ENCODE measurements at places on chromosomes 1 and 21. TPM values are rescaled to one million over a fixed set of nuclear protein-coding genes. Genes with fewer than 3 reads are reported as not detected.

The SPRR3 gene
- polyA plus RNA-seq: not detected

The SPRR4 gene
- not detected for polyA plus RNA-seq

The SFPQ gene
- polyA plus RNA-seq: 192 TPM

The WNT4 gene
- polyA plus RNA-seq: not detected

The SFT2D2 gene
- 20.3 TPM for polyA plus RNA-seq

The MMEL1 gene
- polyA plus RNA-seq: not detected

The KRTAP11-1 gene
- not detected for polyA plus RNA-seq

The HAO2 gene
- not detected for polyA plus RNA-seq

The DIO1 gene
- not detected for polyA plus RNA-seq

The MYBPHL gene
- not detected for polyA plus RNA-seq

The BLACAT1 gene
- not detected for polyA plus RNA-seq

GRCh38 chr1:163056831-163057230 is 12.3 kb upstream of the RGS4 start:
- DNase-seq: no peak

- DNase-seq: no peak
Observed at GRCh38 chr1:40303051-40303771, 13.9 kb downstream of the COL9A2 start.

DNA sequence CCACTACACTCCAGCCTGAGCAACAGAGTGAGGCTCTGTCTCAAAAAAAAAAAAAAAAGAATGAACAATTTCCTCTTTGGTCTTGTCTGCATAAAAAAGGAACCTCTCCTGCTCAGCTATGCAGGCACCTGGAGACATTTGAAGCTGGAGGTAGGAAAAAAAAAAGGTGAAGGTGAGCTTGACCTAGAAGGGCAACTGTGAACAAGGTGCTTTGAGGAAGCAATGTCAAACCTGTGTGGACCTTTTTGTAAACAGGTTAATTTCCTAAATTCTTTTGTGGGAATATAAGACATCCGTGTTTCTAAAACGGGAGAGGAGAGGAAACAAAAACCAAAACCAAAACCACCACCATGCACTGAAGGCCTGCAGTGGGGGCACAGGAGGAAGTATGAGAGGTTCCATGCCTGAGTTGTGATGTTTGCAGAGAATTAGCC is 77.5 kb downstream of the SLC45A1 start:
- peak; percentile 84 for DNase-seq

- peak; percentile 60 for DNase-seq
Observed at GRCh38 chr1:173202424-173203145, 4.5 kb downstream of the TNFSF4 start.

GRCh38 chr21:33510826-33511225 is 19.3 kb upstream of the DNAJC28 start:
- DNase-seq: no peak

DNA sequence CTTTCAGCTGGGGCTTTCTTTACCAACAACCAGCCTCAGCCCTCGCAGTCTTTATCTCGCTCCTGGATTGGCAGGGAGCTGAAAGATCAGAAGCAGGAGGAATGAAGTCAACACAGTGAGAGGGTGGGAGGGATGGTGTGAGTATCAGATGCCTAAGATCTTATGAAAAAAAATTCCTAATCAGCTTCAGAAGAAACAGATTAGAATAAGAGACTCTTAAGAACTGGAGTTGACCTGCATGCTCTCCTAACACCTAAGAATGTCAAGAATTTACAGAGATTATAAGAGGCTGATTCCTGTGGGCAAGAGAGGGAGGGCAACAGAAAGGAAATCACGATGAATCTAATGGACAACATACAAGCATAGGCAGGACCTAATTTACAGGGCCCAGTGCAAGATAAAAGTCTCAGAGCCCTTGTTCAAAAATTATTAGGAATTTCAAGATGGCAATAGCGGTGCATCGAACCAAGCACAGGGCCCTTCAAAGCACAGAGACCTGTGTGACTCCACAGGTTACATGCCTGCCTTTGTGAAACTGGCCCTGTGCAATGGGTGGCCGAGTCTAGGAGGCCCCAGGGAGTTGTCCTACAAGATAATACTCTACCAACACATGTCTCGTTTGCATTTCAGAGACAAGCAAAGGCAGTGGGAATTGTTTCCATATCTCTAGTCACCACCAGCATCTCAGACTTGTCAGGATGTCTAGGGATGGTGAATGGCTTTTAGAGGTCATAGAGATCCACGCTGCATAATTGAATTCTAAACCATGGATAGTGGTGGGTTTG is 65.3 kb upstream of the PPP2R5A start:
- DNase-seq: no peak

GRCh38 chr1:2636733-2637132 is 3.9 kb upstream of the MMEL1 start:
- no peak for DNase-seq

DNA sequence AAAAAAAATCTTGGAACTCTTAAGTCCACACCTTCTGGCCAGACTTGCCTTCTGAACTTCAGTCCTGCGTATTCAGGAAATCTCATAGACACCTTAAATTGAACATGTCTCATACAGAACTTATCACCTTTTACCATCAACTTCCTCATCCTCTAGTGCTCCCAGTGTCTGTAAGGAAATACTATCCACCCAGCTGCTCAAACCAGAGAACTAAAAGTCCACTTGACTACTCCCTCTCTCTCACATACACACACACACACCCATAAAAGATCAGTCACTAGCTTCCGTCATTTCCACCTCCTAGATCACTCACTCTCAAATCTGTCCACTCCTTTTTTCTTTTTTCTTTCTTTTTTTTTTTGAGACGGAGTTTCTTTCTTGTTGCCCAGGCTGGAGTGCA is 10.9 kb upstream of the CAP1 start:
- no peak for DNase-seq

GRCh38 chr1:204491655-204492054 is 3.0 kb downstream of the PIK3C2B start:
- no peak for DNase-seq

GRCh38 chr1:22472596-22472995 is 20.9 kb downstream of the ZBTB40 start:
- DNase-seq: no peak

DNA sequence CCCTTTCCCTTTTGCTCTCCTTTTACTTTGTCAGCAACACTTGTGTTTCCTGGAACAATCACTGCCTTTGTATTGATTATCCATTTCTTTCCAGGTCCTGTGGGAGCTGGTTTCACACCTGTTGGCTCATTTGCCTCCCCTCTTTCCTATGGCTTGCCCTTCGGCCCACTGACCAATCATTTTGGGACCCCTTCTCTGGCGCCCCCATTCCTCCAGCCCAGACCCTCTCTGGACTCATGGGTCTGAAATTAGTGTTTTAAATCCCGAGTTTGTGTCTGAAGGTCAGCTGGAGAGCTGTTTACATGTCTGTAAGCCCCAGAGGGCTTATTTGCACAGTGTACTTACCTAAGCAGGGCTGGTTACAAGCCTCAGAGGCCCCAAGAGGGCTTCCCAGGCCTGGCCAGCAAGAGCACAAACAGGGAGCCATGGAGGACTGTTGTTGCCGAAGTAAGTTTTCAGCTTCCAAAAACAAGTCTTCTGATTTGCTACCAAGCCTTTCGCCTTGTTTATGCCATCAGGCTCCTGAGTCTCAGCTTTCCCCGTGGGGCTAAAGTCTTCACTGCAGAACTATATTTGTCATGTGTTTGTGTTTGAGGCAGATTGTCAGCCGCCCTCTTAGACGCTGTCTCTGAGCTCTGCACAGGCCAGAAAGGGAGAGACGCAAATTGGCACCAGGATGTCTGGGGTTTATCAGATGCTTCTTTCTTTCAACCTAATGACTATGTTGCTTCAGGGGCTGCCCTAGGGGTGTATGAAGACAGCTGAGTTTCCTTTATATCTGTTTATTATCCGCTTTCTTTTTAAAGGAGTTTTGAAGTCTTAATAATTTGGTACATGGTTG is 93.0 kb downstream of the ATP1A1 start:
- no peak for DNase-seq

DNA sequence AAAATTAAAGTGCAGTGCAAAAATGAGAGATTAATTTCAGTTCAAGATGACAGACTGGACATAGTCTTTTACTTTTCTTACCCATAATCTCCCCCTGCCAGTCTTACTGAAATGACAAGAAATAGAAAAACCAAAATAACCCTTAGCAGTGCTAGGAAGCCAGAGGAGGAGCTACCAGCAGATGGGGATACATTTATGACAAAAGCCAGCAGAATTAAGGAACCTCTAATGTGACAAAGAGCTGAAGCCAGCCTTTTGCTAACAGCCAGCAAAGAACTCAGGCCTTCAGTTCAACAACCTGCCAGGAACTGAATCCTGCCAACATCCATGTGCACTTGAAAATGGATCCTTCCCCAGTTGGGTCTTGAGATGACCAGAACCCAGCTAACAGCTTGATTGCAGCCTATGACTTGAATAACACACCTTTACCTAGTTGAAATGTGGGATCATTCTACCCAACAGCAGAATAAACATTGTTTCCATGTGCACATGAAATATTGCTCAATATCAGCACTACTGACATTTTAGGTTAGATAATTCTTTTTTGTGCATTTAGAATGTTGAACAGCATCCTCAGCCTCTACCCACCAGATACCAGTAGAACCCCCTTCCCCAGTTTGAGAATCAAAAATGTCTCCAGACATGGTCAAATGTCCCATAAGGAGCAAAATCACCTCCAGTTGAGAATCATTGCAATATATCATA is 7.9 kb upstream of the TRAF5 start:
- DNase-seq: no peak

- DNase-seq: no peak
Observed at GRCh38 chr1:105934806-105935205, 1121.7 kb upstream of the PRMT6 start.

GRCh38 chr1:230284891-230285290 is 141.2 kb downstream of the PGBD5 start:
- no peak for DNase-seq

- DNase-seq: peak; percentile 92
Observed at GRCh38 chr1:155609515-155610256, at the start of gene MSTO1. MSTO1 (plus strand) TSS chr1:155610218; CDS start chr1:155610249, 31 bp downstream.

- no peak for DNase-seq
Observed at GRCh38 chr21:33058527-33058926, 11.4 kb upstream of the OLIG1 start.

GRCh38 chr1:238060061-238060460 is 169.3 kb upstream of the ZP4 start:
- DNase-seq: no peak

- no peak for DNase-seq
Observed at GRCh38 chr21:43957128-43957571, 55.0 kb upstream of the TRAPPC10 start.

DNA sequence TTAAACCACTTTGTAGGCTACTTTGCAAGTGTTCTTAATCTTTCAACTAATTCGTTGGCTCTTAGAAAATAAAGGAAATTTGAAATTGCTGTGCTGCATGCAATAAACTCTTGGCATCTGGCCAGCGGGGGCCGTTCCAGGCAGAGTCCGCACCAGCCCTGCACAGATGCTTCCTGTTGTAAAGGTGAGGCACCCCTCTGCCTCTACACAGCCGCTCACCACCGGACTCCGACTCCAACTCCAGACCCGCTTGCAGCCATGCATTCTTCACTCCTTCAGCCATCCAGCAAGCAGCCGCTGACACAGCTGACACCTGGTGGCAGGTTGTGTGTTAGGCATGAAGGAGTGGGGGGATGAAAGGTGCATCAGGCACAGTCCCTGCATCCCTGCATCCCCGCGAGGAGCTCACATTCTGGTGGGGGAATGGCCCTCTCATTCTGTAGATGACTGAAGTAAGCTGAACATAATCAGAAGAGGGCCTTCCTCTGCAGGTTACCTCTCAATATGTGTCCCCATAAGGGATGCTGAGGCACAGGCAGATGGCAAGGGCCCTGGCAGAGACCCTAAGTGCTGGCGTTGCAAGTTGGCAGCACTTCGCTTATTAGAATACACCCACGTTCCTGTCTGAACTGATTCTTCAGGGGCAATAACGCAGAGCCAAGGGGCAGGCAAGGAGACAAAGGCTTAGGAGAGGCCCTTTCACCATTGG is 56.8 kb downstream of the GLIS1 start:
- DNase-seq: peak; percentile 15

DNA sequence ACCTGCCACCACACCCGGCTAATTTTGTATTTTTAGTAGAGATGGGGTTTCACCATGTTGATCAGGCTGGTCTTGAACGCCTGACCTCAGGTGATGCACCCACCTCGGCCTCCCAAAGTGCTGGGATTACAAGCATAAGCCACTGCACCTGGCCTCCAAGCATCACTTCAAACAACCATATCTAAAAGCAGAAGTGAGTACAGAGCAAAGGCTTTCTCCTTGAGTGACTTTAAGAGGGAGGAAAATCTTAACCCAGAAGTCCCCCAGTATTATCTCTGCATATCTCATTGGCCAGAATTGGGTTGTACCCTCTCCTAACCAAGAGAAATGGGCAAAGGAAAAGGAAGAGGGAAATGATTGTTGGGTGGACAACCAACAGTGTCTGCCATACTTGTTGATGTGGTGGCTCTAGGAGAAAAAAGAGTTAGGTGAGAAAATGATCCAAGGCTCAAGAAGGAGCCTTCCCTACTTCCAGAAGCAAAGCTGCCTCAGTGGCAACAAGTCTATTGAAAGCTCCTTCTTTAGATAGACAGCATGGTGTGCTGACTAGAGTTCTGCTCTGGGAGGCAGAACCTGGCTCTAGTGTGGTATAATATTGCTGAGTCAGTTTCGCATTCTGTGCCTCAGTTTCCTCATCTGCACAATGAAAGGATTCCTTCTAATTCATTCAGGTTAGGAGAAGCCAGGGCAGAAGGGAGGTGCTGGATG is 16.8 kb upstream of the FOXE3 start:
- DNase-seq: peak; percentile 20

DNA sequence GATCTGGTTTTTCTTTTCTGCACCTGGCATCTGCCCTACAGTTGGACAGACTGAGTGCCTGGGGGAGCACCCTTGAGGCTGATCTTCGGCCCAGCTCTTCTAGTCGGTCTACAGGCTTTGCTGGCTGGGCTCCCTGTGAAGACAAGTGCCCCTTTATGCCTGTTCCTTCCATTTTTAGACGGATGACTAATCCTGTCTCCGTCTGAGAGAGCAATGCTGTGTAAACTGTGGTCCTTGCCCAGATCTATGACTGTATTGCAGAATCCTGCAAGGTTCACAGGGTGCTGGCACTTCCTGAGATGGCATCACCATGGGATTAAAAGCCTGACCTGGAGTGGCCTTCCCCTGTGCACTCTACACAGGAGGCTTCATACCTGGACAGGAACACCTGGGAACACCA is 47.6 kb upstream of the SAMD13 start:
- no peak for DNase-seq

GRCh38 chr1:194215448-194215847 is 1029.0 kb upstream of the B3GALT2 start:
- DNase-seq: no peak

DNA sequence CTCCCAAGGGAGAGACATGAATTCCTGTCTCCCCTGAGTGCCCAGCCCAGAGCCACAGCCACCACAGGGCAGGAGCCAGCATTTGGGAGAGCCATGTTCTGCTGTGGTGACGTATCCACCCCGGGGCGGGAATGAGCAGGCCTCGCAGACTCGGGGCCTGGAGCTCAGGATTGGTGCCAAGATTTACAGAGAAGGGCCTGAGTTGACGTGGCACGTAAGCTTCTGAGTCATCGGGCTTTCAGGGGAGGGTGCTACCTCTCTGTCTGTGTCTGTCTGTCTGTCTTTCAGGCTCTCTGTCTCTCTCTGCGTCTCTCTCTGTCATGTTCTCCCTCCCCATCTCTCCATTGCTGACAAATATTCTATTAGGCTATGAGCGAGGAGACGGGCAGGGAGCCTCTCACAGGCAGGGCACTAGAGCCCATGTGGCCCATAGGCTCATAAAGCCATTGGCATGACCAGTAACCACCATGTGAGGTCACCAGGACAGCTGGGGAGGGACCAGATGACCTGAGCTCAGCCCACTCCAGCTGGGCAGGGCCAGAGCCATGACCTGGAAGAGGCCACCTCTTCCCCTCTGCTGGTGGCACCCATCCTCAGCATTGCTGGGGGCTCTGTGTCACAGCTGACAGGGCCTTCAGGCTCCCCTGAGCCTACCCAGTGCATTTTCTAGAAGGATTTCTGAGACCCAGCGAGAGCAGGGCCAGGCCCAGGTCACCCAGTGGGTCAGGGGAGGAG is 300.0 kb upstream of the VAMP3 start:
- no peak for DNase-seq

Data from B cell (primary cell).